SK-N-SH treated with all-trans-retinoic acid at 6 μM for 48 hours (cell line): ENCODE measurements at places on chromosomes 12 and 14.

- no peak for ATAC-seq
Measured at GRCh38 chr12:58920961-58921861, 907 bp upstream of the LRIG3 start.

GRCh38 chr14:65229748-65230728, 127.7 kb upstream of the MAX start:
- peak; percentile 80 for ATAC-seq

GRCh38 chr14:64764641-64765520, 60.7 kb downstream of the PLEKHG3 start:
- ATAC-seq = peak; percentile 80

- ATAC-seq = no peak
Measured at GRCh38 chr14:61476754-61477410, 155.5 kb downstream of the PRKCH start.

GRCh38 chr14:100330388-100330931, 7.3 kb downstream of the SLC25A47 start:
- no peak for ATAC-seq

DNA sequence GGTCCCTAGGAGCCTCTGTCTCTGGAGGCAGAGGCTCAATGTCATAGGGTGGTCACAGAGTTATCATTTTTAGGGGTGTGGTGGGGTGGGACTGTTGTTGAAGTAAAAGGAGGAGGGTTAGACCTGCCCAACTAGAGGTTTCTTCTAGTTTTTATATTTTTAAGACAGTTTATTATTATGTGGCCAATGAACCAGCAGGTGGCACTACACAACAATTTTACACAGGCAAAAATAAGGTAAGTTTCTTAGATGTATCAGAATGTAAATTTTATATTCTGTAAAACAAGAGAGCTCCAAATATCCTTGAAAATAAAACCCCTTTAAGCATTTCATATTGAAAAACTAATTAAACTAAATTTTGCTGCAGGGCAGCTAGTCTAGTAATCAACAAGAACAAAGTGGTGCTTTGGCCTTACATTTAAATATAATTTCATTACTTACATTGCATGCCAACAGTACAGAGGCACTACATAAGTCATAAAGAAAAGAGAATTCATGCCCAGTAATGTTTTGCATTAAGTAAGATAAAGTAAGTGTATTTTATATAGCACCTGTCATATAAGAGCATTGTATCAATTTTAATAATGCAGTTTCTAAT, 22.2 kb upstream of the OVCH1 start:
- peak; percentile 48; the same call in 1 of the 3 replicates for ATAC-seq

GRCh38 chr14:103489621-103490020, 33.0 kb downstream of the CKB start:
- ATAC-seq = no peak

- ATAC-seq = no peak
Measured at GRCh38 chr14:56881181-56881580, 70.9 kb upstream of the OTX2 start.

- ATAC-seq = no peak
Measured at GRCh38 chr14:76716285-76716684, 45.0 kb upstream of the VASH1 start.

GRCh38 chr14:99636487-99636886, 8.4 kb upstream of the HHIPL1 start:
- no peak for ATAC-seq

DNA sequence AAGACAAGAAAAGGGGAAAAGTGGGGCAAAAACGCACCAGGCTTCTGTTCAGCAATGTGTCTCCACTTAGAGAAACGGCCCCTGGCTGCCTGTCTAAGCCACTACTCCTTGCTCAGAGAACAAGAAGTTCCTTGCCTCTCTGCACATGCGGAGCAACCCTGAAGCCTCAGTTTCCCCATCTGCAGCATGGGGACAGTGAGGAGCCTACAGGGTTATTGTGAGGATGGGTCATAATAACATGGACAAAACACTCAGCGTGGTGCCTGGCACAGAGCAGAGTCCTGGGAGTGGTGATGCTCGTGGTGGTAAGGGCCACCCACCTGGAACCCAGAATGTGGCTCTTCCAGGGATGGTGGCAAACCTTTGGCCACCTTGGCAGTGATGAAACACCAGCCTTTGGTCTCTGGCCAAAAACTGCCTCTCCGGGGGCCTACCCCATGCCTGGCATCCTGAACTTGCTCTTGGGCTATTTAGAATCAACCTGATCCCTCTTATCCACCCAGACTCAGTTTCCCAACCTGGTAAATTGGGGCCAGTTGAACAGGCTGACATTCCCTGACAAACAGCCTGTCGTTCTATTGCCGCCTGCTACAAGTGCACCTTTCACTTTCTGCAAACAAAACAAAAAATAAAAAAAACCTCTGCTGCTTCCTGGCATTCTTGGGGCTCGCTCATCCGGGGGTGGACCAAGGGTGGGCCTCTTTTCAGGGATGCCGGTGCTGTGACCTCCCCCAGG, 56.5 kb upstream of the DLK1 start:
- ATAC-seq = no peak
